Esophagus squamous epithelium (tissue), 5 donors: ENCODE measurements at places on chromosomes 12 and 14.

- no peak for DNase-seq
Measured at GRCh38 chr12:108355069-108355468, 16.0 kb upstream of the CMKLR1 start.

DNA sequence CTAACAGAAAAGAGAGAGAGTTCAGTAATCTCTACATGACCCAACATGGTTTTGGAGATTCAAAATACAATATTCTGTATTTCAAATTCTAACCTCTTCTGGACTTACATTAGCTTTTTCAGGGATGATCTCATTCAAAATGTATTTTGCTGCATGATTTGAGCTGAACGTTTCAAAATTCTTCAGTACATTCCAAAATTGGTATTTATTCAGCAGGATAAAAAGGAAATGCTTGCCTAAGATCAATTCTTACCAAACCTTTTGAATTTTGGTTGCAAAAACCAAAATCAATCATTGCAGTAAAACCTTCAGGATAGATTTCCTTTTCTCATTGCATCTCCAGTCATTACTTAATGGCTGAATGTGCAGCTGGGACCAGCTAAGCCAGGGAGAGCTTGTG is 1761.3 kb upstream of the SEL1L start:
- DNase-seq: no peak

- no peak for DNase-seq
Measured at GRCh38 chr12:130083734-130084133, 78.5 kb upstream of the FZD10 start.

GRCh38 chr14:50855558-50855957 is 16.3 kb upstream of the ABHD12B start:
- no peak for DNase-seq

DNA sequence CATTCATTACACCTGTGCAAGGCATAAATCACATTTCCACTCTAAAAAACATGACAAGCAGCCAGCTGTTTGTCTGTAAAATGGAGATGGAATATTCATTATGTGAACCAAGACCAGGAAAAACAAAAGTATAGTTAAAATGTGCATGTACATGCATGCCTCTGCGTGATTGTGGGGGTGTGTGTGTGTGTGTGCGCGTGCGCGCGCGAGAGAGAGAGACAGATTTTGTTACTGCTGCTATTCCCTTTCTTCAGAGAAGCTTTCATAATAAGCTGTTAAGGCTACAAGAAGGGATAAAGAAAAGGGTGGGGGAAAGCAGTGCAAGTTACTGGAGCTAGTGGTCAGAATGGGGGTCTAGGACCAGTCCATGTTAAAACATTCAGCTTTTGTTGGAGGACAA is 430.3 kb downstream of the NAV3 start:
- no peak for DNase-seq

DNA sequence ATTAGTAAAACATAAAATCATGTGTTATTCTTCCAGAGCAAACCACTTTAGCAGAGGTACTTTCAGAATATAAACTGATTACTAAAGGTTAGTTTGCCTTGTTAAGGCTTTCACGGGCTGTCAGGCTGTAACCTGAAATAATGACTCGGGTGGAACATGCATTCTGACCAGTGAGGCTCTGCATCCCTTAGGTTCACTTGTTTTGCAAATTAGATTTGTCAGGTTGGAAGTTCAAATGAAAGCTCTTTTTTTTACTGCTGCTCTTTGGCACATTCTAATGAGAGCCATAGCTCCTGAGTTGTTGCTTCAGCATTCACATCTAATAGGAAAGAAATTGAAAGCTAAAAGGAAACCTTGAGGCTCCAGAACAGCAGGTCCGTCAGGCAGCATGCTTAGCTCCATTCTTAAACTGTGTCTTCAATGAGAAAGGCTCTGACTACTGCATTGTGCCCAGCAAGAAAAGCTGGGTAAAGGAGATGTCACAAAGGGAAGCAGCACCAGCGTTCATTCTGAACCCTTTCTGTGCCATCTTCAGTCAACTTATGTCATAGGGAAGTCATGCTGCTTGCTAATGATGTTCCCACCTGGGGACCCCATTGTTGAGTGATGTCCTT is 445.5 kb upstream of the FBXO33 start:
- DNase-seq: no peak

DNA sequence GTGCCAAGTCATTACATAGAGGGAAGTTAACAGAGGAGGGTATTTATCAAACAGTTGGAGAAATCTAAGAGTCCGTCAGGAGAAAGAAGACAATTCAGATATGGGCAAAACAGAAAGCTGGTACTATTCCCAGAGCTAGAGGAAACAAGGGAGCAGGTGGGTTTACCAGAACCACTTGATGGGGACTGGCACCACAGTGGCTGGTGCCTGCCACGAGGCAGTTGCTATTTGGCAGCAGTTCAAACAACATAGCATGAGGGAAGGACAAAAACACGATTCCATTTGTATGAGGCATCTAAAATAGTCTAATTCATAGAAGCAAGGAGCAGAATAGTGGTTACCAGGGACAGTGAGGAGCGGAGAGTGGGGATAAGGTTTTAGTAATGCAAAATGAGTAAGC is 24.6 kb upstream of the KLRD1 start:
- DNase-seq: no peak

- DNase-seq: no peak
Measured at GRCh38 chr12:19288603-19289244, 150.6 kb upstream of the AEBP2 start.

- no peak for DNase-seq
Measured at GRCh38 chr12:90910958-90911357, 44.0 kb downstream of the CCER1 start.

DNA sequence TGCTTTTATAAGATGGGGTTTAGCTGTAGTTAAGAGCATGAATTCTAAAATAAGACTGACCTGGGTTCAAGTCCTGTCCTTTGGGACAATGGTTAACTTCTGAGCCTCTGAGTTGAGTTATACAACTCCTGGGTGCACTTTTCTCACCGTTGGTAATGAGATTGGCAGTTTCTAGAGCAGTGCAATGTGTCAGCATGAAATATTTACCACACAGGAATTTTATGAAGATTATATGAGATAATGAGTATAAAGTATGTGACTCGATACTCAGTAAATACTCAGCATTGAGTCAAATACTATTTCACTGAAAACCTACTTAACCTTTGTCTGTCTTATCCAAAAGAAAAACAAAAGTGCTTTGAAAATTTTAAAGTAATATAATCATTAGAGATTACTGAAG is 214.2 kb downstream of the CPNE8 start:
- no peak for DNase-seq

- no peak for DNase-seq
Measured at GRCh38 chr12:120249266-120249874, 16.2 kb downstream of the PXN start.

DNA sequence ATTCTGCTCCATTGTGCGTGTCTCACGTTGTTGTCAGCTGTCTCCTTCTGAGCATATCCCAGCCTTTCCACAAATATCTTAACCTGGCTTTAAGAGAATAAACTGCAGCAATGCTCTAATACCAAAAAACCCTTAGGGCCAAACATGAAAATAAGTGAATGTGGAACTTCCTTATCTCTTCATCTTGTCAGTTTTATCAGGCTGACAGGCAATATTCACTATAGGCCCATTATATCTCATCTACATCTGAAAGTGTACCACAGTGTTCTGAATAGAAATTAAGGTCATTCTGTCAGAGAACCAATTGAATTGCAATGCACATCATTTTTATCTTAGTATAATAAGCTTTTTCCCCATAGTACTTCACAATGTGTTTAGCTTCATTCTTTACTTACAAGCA is 933.1 kb upstream of the FBXO33 start:
- no peak for DNase-seq

- no peak for DNase-seq
Measured at GRCh38 chr12:40165179-40165578, 59.3 kb upstream of the SLC2A13 start.

DNA sequence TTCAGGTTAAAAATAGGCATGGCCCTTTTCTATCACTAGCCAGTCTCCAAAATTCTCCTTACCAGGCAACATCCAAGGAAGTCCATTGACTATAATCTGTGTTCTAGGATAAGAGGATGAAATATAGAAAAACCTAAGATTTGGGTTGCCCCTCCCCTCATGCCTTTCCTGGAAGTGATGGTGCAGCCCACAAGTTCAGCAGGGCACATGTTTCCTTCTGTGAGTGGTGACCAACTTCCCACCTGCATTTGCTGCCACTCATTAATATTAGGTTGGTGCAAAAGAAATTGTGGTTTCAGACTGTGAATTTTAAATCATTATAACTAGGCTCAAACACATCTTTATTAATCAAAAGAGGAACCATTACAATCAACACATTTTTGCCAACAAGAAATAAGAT is 250.5 kb upstream of the FKBP4 start:
- DNase-seq: no peak

DNA sequence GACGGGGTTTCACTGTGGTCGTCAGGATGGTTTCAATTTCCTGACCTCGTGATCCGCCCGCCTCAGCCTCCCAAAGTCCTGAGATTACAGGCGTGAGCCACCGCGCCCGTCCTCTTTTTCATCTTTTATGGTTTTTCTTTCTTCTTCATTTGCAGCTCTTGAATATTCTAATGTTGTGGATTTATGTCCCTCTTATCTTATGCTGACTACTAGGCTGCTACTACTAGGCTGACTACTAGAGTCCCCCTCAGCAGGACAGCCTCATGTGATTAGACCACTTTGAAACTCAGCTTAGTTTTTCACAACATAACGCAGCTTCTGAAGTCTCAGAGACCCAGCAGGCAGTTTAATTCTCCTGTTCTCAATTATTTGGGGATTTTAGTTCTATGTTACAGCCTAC is 857 bp upstream of the CLEC4E start:
- no peak for DNase-seq

GRCh38 chr12:113932381-113933196 is 33.5 kb downstream of the RBM19 start:
- no peak for DNase-seq

- no peak for DNase-seq
Measured at GRCh38 chr14:21852061-21852664, 178.5 kb upstream of the OR4E1 start.

DNA sequence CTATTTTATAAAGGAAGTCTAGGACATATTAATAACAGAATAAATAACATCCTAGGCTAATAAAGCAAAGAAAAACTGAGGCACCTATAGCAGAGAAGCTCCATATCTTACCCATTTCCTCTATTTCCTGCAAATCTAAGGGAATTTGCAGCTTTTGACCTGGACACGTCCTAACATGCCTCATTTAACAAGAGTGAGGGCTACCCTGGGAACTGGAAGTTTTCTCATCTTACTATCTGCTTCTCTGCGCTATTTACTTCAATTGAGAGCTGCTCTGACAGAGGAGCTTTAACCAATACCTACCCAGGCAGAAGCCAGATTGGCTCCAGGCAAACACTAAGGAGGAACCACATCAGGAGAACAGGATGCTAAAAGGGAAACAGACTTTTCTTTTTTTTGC is 5.7 kb downstream of the YBX3 start:
- DNase-seq: no peak

DNA sequence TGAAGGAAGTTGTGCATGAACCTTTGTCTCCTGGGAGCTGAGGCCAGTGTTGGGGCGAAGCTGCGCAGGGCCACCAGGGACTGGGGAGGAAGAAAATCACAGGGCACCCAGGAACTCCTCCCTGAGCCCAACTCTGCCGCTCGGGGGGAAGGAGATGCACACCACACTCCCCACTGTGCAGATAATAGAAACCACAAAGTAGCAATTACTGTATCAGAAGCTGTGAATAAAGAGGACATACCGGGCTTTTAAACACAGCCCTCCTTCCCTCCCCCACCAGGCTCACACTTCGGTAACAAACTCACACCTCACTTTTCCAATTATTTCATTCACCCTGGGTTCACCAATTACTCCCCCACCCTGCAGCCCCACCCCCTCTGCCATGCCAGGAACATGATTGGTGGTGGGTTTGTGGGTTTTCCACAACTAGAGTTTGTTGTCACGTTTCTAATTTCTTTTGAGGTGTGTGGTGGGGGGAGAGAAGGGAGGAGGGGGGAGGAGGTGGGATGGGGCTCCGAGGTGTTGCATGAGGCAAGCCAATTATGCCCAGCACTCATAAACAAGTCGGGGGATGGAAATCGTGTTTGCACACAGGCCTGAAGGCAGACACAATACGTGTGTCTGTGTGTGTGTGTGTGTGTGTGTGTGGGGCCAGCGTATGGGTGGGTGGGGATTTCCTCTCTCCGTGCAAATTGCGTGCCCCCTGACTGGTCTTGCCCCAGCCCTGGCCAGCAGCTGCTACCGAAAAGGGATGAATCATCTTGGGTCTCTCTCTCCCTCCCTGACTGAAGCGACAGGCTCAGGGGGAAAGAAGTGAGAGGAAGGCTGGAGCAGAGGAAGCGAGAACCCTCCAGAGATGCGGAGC is 103.3 kb downstream of the RBM19 start:
- no peak for DNase-seq

DNA sequence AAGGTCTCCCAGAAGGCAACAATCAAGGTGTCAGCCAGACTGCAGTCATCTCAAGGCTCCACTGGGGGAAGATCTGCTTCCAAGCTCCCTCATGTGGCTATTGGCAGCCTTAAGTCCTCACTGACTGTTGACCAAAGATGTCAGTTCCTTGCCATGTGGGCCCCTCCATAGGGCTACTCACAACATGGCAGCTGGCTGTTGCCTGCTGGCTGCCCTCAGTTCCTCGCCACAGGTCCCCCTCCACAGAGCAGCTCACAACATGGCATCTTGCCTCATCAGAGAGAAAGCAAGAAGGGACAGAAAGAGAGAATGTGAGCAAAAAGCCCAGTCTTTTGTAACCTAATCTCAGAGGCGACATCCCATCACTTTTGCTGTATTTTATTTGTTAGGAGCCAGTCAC is 34.4 kb upstream of the EGLN3 start:
- DNase-seq: no peak

- no peak for DNase-seq
Measured at GRCh38 chr14:103110681-103111231, 12.5 kb upstream of the TNFAIP2 start.

DNA sequence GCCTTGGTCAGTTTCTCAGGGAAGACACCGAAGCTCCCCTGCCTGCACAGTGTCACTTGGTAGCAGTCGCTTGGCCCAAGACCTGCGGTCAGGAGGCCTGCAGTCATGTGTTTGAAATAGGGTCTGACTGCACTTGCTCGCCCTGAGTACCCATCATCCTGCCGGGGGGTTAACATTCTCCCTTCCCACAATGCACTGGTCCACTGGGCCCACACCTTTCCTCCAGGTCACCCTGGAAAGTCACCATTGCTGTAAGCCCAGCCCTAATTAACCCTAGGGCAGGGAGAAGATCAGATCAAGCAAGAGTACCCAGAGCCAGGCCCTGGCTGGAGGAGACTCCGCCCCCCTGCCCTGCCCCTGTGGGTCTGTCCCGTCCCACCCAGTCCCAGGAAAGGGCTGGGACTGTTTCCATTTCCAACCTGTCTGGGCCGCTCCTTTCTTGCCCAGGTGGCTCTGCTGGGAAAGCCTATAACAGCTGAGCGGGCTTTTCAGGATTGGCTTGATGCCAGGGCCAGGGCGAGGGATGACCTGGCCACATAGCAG is 87.1 kb downstream of the ZFP36L1 start:
- DNase-seq: no peak

DNA sequence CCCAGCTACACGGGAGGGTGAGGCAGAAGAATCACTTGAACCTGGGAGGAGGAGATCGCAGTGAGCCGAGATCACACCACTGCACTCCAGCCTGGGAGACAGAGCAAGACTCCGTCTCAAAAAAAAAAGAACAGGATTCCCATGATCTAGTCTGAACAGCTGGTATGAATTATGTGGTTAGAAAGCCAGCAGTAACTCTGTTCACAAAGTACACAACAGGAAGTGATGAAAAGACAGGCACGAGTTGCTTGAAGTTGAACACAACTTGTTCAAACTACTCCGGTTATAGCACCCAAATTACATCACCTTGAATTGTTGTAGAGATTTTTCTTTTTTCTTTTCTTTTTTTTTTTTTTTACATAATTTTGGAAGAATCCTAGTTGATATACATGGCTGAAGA is 238.8 kb upstream of the RGS6 start:
- no peak for DNase-seq

GRCh38 chr14:74670726-74671411 is 42.0 kb downstream of the AREL1 start:
- DNase-seq: no peak
